ENCODE measurements at places on chromosomes 1 and 21.
A peak's percentile ranks its signal among the peaks of the same experiment; 100 is the strongest.

GRCh38 chr1:180954005-180954800, 41.5 kb downstream of the KIAA1614 start:
- DNase-seq, result no peak

DNA sequence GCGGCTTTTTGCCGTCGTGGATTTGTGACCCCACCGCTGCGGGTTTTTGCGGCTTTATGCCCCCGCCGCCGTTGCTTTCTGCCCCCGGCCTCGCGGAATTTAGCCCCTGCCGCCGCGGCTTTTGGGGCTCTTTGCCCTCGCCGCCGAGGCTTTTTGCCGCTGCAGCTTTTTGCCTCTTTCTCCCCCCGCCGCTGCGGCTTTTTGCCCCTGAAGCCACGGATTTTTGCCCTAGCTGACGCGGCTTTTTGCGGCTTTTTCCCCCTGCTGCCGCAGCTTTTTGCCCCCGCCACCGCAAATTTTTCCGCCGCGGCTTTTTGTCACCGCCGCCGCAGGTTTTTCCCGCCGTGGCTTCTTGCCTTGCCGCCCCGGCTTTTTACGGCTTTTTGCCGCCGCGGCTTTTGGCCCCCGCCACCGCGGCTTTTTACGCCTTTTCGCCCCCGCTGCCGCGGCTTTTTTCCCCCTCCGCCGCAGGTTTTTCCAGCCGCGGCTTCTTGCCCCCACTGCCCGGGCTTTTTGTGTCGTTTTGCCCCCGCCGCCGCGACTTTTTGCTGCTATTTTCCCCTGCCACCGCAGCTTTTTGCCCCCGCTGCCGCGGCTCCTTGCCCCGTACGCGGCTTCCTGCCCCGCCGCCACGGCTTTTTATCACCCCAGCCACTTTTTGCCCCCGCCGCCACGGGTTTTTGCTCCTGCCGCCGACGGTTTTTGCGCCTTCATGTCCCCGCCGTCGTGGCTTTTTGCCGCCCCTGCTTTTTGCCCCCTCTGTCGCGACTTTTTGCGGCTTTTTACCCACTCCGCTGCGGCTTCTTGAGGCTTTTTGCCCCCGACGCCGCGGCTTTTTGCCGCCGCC, 3933.6 kb downstream of the SRGAP2C start:
- DNase-seq, result no peak

DNA sequence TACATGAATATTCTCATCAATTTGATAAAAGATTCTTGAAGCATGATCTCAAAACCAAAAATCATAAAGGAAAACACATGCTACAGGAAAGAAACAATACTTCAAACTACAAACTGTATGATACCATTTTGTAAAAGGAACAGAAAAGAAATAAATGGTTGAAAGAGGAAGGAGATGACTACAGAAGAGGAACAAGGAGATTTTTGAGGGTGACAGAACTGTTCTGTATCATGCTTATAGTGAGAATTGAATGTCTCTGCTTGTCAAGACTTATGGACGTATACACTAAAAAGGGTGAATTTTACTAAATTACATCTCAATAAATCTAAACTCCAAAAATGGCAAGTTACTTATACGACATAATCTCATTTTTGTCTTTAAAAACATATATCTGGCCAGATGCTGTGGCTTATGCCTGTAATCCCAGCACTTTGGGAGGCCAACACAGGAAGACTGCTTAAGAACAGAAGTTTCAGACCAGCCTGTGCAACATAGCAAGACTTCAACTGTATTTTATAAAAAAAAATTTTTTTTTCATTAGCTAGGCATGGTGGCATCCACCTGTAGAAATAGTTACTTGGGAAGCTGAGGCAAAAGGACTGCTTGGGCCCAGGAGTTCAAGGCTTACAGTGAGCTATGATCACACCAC, 125.4 kb downstream of the EIF4G3 start:
- DNase-seq, result no peak

- DNase-seq, result no peak
Observed at GRCh38 chr1:9615316-9616063, 26.8 kb downstream of the TMEM201 start.

DNA sequence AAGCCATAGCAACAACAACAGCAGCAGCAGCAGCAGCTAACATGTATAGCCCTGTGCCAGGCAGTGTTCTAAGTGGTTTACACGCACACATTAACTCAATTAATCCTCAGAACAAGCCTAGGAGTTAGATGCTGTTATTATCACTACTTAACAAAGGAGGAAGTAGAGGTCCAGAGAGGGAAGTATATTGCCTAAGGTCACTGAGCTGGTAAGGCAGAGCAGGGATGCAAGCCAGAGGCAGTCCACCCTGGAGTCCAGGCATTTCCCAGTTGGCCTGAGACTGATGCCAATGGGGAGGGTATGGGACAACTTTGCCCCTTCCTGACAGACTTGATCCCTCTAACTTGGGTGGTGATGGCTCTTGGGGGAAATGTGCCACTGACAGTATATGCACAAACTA, 6.8 kb downstream of the CDC14A start:
- DNase-seq, result no peak

DNA sequence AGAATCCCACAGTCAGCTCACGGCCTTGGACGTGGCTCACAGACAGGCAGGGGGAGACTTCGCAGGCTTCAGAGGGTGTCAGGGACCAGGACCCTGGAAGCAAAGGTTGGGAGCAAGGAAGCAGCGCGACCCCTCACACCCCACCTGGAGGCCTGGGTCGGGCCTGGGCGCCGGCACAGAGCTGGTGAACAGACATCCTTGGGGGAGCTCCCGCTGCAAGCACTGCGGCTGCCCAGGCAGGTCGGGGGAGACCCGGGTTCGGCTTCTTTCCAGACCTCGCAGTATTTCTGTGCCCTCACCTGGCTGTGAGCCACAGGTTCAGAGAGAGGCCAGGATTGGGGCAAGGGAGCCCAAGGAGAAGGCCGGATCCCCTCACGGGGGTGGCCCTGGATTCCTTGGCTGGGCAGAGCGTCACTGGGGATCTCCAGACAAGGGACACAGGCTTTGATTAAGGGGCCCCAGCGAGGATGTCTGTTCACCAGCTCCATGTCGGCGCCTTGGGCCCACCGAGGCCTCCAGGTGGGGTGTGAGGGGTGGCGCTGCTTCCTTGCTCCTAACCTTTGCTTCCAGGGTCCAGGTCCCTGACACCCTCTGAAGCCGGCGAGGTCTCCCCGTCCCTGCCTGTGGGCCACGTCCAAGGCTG, 37.9 kb upstream of the TSPEAR start:
- DNase-seq, result no peak

DNA sequence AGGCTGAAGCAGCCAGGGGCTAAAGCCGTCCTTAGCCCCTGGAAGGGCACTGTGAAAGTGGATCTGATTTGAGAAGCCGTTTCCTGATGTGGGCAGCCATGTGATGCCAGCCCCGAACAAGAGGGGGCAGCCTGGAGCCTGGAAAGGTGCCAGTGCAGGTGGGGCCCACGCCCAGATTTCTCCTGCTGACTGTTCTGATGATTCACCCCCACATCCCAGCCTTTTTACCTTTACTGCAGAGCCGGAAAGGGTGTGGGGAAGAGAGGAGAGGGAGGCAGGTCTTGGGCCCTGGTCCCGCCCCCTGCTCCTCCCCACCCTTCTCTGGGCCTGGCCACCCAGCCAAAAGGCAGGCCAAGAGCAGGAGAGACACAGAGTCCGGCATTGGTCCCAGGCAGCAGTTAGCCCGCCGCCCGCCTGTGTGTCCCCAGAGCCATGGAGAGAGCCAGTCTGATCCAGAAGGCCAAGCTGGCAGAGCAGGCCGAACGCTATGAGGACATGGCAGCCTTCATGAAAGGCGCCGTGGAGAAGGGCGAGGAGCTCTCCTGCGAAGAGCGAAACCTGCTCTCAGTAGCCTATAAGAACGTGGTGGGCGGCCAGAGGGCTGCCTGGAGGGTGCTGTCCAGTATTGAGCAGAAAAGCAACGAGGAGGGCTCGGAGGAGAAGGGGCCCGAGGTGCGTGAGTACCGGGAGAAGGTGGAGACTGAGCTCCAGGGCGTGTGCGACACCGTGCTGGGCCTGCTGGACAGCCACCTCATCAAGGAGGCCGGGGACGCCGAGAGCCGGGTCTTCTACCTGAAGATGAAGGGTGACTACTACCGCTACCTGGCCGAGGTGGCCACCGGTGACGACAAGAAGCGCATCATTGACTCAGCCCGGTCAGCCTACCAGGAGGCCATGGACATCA, at the start of gene SFN:
Gene SFN (plus strand): TSS at position 369 of the 904 bp plus-strand sequence. CDS start 64 bp downstream, at position 433.
- no peak for DNase-seq

- no peak for DNase-seq
Observed at GRCh38 chr21:25506887-25507286, 100.4 kb downstream of the MRPL39 start.

GRCh38 chr1:228084797-228085196, 2.3 kb downstream of the ARF1 start:
- no peak for DNase-seq

GRCh38 chr1:192756314-192756713, 52.5 kb upstream of the RGS2 start:
- DNase-seq, result no peak

DNA sequence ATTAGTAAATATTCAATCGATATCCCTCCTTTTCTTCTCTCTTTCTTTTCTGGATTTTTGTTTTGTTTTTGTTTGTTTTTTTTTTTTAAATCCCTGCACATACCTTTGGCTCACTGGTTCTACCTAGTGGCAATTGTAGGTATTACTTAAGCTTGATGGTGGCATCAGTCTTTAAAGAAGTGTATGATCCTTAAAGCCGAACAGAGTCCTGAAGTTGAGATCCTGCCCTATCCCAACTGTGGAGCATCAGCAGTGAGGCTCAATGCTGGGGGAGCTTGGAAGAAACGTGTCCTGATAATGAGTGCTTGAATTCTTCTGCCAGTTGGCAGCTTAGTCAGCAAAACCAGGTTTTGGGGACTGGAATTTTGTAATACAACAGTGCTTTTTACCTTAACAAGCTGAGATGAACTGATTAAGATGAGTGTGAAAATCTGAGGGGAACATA, 60.8 kb downstream of the FASLG start:
- no peak for DNase-seq

DNA sequence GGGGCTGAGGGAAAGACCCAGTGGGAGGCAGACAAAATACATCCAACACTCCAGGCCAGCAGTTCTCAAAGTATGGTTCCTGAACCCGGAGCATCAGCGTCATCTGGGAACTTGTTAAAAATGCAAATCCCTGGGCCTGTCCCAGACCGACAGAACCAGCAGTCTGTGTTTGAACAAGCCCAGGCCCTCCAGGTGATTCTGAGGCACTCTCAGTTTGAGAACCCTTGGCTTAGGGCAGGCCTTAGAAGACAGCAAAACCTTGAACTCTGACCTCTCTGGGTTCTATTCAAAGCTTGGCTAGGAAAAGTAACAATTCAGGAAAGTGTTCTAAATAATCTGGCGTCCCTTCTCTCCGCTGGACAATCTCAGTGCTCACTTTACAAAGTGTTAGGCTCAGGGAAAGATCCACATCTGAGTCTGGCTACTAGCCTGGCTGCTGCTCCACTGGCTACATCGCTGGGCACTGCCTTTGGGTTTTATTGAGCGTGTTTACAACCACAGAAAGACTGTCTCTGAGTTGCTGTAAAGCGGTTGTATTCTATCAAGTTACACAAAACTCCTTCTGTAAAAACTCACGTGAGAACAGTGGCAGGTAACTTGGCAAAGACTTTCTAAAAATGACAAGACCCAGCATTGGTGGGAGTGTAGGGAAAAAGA, 166.1 kb downstream of the HIVEP3 start:
- no peak for DNase-seq

- DNase-seq, result no peak
Observed at GRCh38 chr1:91171898-91172297, 150.1 kb upstream of the ZNF644 start.

GRCh38 chr1:60160141-60160540, 86.6 kb upstream of the C1orf87 start:
- no peak for DNase-seq

DNA sequence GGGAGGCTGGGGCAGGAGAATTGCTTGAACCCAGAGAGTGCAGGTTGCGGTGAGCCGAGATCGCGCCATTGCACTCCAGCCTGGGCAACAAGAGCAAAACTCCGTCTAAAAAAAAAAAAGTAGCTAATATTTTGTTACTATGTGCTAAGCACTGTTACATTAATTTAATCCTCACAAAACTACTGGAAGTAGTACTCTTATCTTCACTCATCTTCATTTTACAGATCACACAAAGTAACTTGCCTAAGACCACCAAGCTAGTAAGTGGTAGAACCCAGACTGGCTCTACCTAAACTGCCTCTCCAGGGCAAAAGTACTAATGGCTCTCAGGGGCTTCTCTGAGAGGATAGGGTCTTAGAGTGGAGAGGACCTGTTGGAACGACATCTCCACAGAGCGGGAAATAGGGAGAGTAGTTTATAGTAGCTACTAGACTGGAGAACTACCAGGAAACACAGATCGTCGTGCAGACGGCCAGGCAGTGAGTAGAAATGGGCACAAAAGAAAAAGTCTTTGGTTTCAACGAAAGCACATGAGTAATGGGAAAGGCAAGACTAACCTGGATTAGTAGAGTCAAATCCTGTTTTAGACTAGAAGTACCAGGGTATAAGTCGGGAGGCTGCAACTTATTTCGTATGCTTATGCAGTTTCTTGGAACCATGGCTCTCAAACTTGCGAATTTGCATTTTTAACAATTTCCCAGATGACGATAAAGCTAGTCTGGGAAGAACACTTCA, 1.4 kb downstream of the CLCC1 start:
- no peak for DNase-seq

DNA sequence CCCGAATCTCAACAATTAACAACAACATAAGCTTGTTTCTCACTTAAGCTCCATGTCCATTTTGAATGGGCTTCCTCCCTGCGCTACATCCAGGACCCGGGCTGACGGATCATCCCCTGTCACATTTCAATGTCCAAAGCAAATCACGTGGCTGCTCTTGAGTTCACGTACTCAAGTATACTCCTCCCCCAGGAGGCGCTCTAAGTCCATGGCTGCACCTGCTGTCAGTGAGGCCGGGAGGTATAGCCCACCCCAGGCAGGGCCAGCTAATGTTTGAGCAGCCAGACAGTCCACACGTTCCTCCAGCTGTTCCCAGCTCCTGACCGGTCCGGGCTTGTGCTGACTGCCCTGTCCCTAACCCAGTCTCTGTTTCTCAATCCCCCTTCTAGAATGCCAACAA, 220.8 kb downstream of the SLC35F3 start:
- DNase-seq, result peak; percentile 41

DNA sequence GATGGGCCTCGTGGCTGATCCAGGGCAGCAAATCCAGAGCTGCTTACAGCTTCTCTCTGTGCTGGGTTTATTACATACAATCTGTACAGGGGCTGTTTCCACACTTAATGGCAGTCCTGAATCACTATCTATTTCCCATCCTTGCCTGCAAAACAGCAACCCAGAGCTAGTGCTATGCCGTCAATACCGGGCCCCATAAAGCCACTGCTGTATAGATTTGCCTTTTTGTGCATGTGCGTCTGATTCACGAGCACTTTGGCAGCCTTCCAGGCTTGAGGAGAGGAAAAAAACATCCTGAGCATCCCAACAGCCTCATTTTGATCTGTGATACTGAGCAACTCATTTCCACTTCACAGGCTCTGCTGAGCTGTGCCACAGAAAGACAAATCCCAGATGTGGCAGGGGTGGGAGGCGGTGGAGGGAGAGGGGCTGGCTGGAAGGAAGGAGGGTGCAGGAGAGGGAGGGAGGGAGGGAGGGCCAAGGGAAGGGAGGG, 65.2 kb upstream of the TARBP1 start:
- no peak for DNase-seq
